Stimulated activated CD4-positive, alpha-beta T cell treated with anti-CD3 and anti-CD28 coated beads, Interleukin-15, amount 100 ng/mL, for 1 hour (primary cell): ENCODE measurements at places on chromosomes 3 and 15.

DNA sequence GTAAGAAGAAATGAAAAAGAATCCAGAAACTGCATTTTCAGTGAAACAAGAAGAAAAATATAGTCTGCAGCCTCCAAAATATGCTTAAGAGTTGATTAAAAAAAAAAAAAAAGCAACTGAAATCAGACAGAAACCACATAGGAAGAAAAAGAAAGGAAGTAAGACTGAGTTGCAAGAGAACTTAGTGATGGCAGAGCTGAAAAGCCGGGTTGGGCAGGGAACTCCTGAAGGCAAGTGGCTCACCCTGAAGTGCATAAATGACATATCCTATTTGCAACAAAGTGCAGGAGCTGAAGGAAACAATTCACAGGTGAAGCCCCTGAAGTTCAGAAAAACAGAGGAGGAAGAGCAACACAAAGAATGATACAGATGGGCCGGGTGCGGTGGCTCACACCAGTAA, 108.8 kb upstream of the SLC25A36 start:
- DNase-seq: no peak

GRCh38 chr3:68306571-68306970, 625.8 kb downstream of the TAFA4 start:
- DNase-seq: no peak

GRCh38 chr3:147937891-147938290, 528.7 kb downstream of the ZIC1 start:
- DNase-seq: no peak

DNA sequence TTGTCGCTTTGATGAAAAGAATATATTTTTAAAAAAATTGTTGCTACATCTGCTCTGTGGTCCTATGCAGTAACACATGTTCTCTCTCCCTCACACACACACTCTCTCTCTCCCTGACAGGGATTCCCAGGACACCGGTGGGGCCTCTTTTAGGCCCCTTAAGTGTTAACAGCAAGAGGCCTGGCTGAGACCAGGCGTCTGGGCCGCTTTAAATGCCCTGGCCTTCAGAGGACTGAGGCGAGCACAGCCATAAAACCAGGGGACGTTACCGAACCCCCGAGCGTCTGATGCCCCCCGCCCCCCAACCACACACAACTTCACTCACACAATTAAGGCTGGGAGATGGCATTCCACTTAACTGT, 1.7 kb downstream of the BNC1 start:
- DNase-seq: no peak

- DNase-seq: no peak
Observed at GRCh38 chr3:18888370-18888769, 259.9 kb upstream of the KCNH8 start.

- no peak for DNase-seq
Observed at GRCh38 chr15:38531509-38531908, 33.1 kb downstream of the RASGRP1 start.

GRCh38 chr3:112111785-112112402, 21.2 kb downstream of the GCSAM start:
- peak; percentile 20 for DNase-seq

DNA sequence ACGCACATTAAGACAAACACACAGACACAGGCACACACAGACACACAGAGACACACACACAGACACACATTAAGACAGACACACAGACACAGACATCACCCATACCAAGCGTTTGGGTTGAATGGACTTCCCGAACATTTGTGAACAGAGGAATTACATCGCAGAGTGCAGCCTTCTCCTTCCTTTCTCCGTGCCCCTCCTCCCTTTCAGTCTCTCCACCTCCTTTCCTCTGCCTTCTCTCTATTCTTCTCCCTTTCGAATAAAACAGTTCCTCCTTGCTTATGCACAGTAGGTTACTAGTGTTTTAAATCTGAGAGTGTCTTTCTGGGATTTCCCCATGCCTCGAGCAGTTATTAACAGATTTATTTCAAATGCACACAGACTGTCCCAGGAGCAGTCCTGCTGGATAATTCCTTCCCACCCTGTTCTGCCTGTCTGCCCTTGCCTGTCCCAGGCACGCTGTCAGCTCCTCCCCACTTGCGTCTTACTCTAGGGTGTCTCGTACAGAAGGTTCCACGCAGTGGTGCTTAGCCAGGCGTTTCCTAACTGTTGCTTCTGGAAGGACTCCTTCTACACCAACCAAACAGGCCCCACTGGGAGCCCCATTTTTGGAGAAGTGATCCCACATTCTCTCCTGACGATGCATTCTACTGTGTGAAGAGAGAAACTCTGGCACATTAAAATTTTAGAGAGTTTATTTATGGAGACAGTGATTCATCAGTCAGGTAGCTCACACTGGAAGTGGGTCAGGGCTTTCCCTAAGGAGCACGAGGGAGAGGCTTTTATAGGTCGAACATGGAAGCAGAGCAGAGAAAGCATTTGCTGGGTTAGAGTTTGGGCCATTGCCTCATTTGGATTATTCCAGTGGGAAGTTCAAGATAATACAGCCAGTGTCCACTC, 163.8 kb downstream of the SV2B start:
- no peak for DNase-seq

- DNase-seq: no peak
Observed at GRCh38 chr3:68249265-68249664, 594.9 kb upstream of the SUCLG2 start.

- DNase-seq: no peak
Observed at GRCh38 chr3:170044795-170045244, 7.0 kb downstream of the GPR160 start.

- no peak for DNase-seq
Observed at GRCh38 chr15:88144921-88145653, 111.5 kb downstream of the NTRK3 start.

GRCh38 chr3:195213639-195214315, 57.2 kb downstream of the XXYLT1 start:
- no peak for DNase-seq

GRCh38 chr3:56207922-56208321, 260.3 kb downstream of the ERC2 start:
- DNase-seq: no peak

DNA sequence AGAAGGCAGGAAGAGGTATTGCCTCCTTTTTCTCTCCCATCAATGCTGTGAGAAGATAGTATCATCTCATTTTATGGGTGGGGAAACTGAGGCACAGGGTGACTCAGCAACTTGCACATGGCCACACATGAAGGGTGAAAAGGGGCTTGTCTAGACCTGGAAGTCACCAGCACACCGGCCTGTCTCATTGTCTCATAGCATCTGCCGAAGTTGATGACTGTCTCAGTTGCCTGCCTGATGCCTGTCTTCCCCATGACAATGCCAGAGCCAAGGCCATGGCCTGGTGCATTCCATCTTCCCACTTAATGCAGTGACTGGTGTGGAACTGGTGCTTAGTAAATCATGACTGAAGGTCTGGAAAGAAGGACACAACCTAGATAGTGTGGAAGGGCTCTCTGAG, 27.9 kb upstream of the PRR23E start:
- no peak for DNase-seq

GRCh38 chr3:50124052-50124799, 30.9 kb upstream of the SEMA3F start:
- no peak for DNase-seq

DNA sequence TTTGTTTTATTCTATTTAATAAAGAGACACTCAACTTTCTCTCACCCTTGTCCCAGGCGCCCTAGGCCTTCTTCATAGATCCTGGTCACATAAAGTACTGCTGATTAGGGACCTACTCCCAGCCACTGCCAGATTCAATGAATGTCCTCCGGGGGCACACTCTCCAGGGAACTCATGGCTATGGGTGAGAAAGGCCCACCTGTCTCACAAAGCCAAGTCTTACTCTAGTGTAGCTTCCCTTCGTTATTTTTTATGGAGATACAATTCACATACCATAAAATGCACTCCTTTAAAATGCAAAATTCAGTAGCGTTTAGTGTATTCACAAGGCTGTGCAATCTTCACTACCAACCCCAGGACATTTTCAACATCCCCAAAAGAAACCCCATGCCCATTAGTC, 87.8 kb downstream of the ADCY5 start:
- DNase-seq: no peak

- DNase-seq: no peak
Observed at GRCh38 chr3:169818316-169818715, 5.6 kb upstream of the LRRC34 start.

GRCh38 chr15:81536356-81536755, 162.3 kb upstream of the TMC3 start:
- no peak for DNase-seq

GRCh38 chr3:23999012-23999641, 54.0 kb downstream of the NR1D2 start:
- DNase-seq: no peak

- DNase-seq: no peak
Observed at GRCh38 chr3:52063026-52063723, 6.8 kb upstream of the DUSP7 start.

GRCh38 chr15:99954361-99955180, 221.3 kb upstream of the LYSMD4 start:
- DNase-seq: no peak

GRCh38 chr15:76177491-76178040, 117.8 kb downstream of the TMEM266 start:
- no peak for DNase-seq

DNA sequence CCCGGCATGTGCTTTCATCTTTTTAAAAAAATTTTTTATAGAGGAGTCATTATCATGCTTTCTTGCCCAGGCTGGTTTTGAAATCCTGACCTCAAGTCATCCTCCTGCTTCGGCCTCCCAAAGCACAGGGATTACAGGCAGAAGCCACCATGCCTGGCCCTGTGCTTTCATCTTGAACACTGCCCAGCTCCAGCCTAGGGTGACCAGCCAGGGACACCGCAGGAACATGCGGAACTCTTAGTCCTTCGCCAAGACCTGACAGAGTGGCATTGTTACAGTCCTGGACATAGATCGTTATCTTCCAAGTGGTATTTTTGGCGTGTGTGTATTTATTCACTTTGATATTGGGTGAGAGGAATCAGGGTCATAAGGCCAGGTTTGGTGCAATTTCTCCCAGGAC, 7.9 kb upstream of the FURIN start:
- DNase-seq: no peak

DNA sequence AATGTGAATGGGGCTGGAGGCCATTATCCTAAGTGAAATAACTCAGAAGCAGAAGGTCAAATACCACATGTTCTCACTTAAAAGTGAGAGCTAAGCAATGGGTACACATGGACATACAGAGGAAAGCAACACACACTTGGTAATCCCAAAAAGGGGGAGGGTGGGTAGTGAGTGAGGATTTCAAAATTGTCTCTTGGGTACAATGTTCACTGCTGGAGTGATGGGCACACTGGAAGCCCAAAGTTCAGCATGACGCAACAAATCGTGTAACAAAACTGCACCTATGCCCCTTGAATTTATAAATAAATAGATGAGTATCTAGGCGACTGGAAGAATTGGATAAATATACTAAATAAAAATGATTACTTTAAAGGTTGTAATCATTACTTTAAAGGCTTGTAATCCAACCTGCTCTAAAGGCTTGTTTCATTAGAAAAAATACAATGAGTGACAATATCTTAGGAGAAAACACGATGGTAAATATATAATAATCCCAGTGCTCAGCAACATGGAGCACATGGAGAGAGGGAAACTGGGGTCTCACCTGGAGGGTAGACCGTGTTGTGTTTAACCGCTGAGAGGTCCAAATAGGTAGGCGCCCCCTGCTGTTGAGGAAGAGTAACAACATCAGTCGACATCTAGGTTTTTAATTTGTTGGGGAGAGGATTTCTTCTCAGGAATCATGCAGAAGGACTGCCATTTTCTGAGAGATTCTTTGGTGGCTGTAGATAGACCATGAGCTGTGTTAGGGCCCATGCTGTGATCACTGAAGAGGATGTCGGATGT, 78.5 kb upstream of the ROBO1 start:
- DNase-seq: no peak

DNA sequence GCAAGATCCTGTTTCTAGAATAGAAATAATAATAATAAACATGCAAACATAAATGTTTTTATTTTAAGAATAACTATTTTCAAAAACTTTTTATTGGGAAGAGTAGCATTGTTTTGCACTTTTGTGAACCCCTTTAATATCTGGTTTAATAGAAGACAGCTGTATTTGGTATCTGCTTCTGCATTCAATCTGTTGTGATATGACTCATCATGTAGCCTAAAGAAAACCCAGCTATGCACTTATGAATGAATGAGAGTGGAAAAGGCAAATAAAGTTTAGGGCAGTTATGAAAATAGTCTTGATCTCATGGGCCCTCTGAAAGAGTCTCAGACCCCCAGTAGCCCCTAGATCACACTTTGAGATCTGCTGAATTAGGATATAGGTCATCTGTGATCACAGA, 100.4 kb upstream of the PPP2R3A start:
- DNase-seq: no peak

GRCh38 chr3:194830401-194830800, 144.7 kb downstream of the FAM43A start:
- DNase-seq: no peak

DNA sequence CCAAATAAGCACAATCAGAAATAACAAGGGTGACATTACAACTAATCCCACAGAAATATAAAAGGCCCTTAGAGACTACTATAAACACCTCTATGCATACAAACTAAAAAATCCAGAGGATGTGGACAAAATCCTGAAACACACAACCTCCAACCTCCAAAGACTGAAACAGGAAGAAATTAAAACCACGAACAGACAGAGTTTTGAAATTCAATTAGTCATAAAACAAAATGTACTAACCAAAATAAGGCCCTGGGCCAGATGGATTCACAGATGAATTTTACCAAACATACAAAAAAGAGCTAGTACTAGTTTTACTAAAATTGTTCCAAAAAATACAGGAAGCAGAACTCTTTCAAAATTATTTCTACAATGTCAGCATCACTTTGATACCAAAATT, 1043.6 kb downstream of the DIPK2A start:
- no peak for DNase-seq

DNA sequence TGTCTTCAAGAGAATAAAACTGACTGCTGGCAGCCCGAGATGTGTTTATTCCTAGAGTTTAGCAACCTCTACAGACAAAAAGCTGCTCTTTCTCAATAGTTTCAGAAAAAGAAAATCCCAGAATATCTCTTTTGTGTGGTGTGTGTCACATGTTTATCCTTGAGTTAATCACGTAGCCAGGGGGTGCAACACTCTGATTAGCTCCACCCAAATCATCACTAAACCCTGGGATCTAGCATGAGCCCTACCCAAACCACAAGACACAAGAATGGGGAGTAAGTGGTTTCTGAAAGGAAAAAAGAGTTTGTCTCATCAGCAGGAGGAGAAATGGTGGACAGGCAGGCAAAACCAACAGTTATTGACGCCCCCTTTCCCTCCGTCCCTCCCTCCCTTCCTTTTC, 78.5 kb upstream of the AGBL1 start:
- no peak for DNase-seq

GRCh38 chr3:157405457-157405856, 31.2 kb upstream of the PTX3 start:
- no peak for DNase-seq

- no peak for DNase-seq
Observed at GRCh38 chr3:127538569-127538968, 52.0 kb downstream of the TPRA1 start.

DNA sequence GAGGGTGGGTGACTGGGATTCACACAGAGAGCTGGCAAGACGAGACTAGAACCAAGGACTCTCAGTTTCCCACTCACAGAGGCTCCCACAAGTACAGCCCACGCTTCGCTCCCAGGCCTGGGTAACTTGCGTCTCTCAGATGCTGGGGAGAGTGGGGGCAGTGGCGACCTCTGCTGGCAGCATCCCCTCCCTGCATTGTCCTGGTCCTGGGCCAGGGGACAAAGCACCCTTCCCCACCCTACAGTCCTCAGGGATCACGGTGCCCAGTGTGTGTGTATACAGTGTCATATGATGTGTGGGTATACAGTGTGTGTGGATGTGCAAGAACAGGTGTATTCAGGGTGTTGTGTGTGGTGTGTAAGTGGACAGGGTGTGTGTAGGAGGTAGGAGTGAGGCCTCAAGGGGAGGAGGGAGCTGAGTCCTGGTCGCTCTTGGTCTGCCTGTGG, 12.8 kb downstream of the VILL start:
- DNase-seq: peak; percentile 35
